CMK (cell line): ENCODE measurements at places on chromosomes 13 and 19.

DNA sequence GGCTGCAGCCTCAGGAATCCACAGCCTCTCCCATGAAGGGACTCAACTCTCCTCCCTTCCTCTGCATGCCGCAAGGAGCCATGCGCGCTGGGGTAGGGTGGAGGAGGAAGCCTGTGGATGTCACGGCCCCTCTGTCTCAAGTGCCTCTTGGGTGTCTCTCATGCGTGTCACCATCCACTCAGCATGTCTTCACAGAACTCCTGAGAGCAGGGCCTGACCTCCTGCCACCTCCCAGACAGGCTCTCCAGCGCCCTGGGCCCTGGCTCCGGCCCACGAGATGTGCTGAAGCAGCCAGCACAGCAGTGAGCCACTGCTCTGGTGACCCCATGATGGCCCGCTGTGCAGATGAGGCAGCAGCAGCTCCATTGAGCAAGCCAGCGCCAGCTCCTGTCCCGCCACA lies 25.9 kb upstream of the SPACA7 start:
- DNase-seq = no peak

DNA sequence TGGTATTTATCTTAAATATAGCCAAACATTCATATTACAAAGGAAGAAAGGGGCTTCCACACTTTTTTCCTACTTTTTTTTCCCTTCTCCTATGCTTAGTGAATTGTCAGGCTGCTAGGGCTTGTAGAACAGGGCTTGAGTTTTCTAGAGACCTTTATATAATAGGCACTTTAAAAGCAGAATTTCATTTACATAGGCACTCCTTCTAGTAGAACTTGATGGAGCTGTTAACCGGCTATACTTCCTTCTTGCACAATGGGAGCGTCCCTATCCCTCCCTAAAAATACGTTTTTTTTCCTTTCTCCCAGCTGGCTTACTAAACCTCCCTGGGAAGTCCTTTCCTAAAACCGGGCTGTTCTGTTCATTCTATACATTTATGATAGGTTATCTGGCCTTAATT lies 1.1 kb downstream of the TRIM13 start:
- DNase-seq = no peak

GRCh38 chr13:100822871-100823443 lies 148.4 kb upstream of the TMTC4 start:
- no peak for DNase-seq

DNA sequence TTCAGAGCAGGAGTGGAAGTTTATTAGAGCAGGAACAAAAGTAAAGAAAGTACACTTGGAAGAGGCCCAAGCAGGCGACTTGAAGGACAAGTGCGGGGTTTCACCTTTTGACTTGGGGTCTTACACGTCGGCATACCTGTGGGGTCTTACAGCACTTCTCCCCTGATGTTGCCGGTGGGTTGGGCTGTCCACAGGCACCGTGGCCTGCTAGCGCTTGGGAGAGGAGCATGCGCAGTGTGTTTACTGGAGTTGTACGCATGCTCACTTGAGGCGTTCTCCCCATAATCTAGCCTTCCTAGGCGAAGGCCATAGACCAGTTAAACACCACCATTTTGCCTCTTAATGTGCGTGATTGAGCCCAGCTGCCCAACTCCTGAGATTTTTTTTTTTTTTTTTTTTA lies 25.0 kb upstream of the PLEKHF1 start:
- DNase-seq = no peak

DNA sequence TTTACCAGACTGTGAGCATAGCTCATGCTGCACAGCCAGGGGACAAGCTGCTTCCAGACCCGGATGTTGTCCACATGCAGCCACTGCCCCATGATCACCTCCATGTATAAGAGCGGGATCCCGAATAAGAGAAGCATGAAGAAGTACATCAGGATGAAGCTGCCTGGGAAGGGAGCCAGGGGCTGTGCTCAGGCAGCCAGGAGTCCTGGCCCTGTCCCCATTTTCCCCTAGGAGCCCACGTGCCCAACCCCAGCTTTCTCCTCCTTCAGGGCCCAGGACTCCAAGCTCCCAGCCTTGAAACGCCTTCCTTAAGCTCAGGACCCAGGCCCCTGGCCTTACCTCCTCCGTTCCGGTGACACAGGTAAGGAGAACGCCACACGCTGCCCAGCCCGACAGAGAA lies 69.3 kb downstream of the SLC6A16 start:
- DNase-seq = no peak

DNA sequence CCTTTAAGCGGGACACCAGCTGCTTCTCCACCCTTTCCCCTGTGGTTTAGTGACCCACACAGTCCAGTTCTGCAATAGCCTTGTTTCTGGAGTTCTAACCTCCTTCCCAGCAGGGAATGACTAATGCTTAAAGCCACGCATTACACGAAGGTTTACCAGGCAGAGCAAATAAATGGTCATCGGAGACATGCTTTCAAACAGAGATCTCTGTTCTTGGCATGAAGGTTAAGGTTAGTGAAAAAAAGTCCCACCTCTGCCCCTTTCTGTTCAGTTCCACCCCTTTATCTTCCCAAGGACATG lies 25.3 kb upstream of the MEDAG start:
- no peak for DNase-seq

DNA sequence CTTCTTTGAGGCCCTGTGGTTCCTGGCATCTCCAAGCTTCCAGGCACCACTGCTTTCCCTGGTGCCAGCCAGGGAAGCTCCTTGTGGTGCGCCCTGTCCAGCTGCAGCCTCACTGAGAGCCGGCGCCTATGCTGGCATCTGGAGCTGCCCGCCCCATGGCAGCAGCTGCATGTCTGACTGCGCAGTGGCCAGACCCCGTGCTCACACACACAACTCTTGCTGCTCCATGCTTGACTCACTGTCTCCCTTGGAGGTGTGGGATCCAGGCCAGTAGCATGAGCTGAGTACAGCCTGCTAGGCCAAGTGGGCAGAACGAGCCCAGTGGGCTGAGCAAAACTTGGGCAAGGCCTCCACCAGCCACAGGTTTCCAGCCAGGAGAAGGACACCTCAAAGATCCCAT lies 11.5 kb upstream of the SUPT20H start:
- DNase-seq = no peak

DNA sequence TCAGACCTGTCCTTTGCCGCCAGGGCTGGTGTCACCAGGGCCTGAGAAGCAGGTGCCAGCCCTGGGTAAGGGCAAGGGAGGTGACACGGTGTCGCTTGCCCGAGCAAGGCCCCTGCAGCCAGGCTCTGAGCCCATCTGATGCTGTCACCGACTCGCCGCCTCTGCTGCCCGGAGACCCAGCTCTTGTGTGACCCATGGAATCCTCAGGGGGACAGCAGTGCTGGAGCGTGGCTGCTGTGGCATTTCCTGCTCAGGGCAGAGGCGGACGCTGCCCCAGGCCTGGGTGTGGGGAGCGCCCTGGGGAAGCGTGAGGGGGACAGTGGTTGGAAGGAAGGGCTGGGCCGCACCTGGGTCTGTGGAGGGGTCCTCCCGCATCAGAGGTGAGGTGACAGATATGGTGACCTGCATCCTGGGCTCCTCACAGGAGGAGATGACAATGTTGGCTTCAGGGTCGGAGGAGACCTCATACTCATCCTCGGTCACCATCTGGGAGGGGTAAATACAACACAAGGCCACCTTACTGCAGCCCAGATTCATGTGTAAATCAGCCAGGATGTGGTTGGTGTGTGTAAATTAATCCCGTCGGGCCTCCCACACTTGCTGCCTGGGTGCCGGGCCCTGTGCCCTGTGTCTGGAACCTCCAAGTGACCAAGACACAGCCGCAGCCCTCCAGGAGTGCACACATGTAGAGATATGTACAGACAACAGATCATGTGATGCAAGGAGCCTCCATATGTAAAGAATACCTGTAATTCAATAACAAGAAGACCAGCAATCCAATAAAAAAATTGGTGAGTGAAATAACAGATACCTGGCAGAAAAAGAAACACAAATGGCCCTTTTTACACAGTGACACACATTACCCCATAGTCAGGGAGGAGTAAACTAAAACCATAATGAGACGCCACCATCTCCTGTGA lies 27.6 kb upstream of the MATK start:
- DNase-seq = no peak

DNA sequence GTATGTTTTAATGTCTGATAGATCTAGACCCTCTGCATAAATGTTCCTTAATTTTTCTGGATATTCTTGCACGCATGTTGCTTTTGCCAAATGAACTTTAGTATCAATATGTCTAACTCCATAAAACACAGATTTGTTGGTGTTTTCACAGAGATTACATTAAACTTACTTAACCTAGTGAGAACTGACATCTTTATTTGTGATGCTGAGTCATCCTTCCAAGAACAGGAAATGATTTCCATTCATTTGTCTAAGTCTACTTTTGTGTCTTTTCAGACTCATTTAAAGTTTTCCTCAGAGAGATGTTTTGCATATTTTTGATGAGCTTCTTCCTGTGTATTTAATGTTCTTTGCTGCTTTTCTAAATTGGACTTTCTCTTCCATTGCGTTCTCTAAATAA lies 184.0 kb downstream of the SLC7A1 start:
- no peak for DNase-seq

DNA sequence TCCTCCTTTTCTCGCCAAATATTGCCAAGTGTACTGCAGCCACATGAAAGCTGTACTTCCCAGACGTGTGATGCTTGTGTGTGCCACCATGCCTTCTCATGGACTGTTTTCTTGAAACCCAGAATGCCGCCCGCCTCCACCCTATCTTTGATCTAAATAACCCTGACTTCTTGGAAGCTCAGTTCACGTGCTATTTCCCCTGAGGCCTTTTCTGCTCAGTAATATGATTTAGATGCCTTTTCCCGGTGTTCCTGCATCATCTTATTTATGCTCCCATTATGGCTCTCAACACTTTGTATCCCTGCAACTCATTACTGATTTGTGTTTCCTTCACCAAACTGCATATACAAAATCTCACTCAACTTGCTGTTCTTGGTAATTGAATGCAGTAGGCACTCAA lies 116.1 kb downstream of the USP12 start:
- DNase-seq = no peak

- DNase-seq = no peak
Observed at GRCh38 chr19:8513036-8513686, 806 bp downstream of the ZNF414 start.

DNA sequence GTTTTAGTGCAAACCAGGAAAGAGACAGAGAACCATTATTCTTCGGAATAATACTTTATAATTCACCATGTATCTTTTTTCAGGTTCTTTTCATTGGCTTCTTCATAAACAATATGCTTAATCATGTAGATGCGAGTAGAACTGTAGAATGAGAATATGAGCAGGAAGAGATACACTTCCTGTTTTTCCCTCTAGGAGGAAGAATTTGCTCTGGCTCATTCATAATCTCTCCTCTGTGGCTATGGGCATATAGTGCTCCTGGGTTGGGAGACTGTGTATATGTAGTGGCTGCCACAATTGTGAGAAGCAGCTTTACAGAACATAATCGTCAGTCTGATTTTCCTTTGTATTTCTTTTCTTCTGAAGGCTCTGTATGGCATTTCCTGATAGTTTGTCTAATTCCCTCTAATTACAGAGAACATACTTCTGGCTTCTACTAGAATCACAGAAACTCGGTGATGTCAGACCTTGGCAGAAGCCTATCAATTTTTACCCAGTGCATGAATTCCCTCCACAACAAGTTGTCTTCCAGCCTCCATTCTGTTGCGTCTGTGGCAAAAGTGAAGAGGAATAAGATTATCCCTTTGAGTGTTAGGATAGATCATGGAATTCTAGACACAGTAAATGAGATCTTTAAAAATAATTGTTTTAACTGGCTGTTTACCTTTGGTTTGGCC lies 2.9 kb upstream of the DCLK1 start:
- DNase-seq = no peak

- DNase-seq = no peak
Observed at GRCh38 chr19:14337510-14337909, 43.7 kb upstream of the ADGRE5 start.

GRCh38 chr13:32878163-32878562 lies 138.1 kb upstream of the KL start:
- DNase-seq = no peak

- no peak for DNase-seq
Observed at GRCh38 chr13:24709186-24709913, 29.1 kb downstream of the ATP12A start.

GRCh38 chr13:66219506-66219905 lies 1010.6 kb downstream of the PCDH9 start:
- no peak for DNase-seq

GRCh38 chr19:46746281-46747057 lies at the start of gene STRN4:
TSS of gene STRN4 (minus strand) at chr19:46746450. CDS start at chr19:46746430, 20 bp downstream.
- DNase-seq = no peak

GRCh38 chr13:49615836-49616675 lies 12.3 kb upstream of the ARL11 start:
- DNase-seq = no peak
